Left kidney (tissue), 8 donors: ENCODE measurements at places on chromosomes 5 and 9. TPM values are rescaled to one million over a fixed set of nuclear protein-coding genes. Genes with fewer than 3 reads are reported as not detected.

The OSMR gene
- polyA plus RNA-seq, result 10.7 TPM

DNA sequence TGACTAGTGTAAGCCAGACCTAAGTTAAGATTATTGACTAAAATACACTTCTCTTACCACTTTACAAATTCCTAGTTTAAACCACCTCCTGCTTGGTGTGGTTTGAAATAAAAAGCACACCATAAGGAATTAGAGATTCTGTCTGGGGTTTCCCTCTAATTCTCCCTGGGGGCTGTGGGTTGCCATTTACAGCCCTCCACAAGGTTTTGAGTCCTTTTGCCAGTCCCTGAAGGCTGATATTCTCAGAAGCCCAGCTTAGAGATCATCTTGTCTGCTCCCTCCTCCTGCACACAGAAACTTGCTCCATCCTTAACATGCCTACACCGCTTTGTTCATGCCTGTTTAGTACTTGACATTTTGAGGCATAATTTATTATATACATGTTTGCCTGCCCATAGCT, 7.2 kb upstream of the LMNB1 start:
- no peak for DNase-seq

DNA sequence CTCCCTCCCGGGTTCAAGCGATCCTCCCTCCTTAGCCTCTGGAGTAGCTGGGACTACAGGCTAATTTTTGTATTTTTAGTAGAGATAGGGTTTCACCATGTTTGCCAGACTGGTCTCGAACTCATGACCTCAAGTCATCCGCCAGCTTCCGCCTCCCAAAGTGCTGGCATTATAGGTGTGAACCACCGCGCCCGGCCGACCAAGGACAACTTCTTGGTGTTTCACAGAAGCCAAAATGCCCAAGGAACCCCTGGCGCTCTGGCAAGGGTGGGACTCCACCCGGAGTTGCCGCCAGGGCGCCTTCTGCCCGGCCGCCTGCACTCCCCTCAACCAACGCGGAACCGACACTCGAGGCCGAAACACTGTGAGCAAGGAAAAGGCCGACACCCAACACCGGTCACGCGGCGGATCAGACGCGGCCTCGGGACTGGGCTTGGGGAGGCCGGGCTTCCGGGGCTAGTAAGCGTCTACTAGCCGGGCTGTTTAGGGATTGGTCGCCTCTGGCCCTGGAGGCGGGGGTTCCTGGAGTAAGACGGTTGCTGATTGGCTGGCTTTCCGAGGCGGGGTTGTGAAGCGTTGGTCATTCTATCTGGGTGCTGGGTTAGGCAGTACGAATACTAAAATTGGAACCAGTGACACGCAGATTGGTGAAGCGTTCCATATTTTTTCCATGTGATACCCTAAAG, 7.7 kb upstream of the CFAP157 start:
- DNase-seq, result peak; percentile 95

DNA sequence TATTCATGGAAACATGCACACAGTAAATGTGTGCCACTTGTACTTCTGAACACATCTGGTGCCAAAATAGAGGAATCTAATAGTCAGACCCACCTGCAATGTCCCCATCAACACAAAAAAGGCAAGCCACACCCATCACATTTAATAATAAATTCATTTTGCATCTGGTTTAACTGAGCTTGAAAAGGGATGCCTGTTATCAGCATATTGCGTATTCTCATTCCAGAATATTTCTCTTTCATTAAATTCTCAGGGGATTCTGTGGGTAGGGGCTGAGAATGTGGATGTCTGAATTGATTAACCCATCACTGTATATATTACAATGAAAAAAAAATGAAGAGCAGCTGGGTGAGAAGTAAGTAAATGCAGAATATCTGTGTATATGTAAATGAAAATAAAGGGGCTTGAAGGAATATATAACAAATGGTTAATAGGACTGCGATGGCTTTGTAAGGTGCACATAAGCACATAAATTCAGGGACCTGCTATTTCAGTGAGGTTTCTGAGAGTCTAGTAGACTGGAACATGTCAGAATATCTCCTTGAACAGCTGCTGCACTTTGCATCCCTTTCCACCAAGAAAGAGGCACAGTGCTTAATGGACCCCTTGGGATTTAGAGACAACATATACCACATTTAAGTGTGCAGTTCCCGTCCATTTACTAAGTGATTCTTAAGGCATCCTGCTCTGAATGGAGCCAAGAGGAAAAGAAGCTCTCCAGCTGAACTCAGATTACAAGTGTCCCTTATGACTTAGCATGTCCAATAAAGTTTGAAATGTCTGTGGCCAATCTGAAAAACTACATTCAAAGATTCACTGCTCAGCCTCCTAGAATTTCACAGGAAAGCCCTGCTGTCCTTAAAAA, 104.1 kb upstream of the NIPBL start:
- no peak for DNase-seq

GRCh38 chr9:117480253-117480652, 65.4 kb upstream of the ASTN2 start:
- DNase-seq, result no peak

GRCh38 chr9:74414325-74414724, 82.8 kb upstream of the RORB start:
- DNase-seq, result no peak

GRCh38 chr5:60149081-60149480, 255.6 kb upstream of the PDE4D start:
- no peak for DNase-seq

The PDZD2 gene
- 22.1 TPM for polyA plus RNA-seq

GRCh38 chr5:158937381-158937952, 162.2 kb downstream of the EBF1 start:
- no peak for DNase-seq

GRCh38 chr5:154395407-154396106, 50.2 kb upstream of the SAP30L start:
- no peak for DNase-seq

DNA sequence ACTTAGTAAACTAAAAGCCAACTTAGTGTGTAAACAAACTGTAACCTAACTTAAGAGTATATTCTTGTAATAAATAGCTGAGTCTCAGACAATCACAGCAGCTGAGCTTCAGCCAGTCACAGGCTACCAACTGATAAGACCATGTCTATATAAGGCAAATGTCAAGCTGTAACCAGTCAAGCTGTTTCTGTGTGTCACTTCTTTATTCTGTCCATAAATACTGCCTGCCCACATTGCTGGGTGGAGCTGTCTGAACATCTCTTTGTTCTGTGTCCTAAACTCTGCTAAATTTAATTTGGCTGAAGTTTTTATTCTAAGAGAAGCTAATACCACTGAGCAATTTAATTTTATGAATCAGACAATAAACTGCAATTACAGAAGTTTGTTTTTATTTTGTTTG, 412.1 kb upstream of the CDH10 start:
- DNase-seq, result peak; percentile 40

The LURAP1L gene
- polyA plus RNA-seq, result 18.8 TPM

DNA sequence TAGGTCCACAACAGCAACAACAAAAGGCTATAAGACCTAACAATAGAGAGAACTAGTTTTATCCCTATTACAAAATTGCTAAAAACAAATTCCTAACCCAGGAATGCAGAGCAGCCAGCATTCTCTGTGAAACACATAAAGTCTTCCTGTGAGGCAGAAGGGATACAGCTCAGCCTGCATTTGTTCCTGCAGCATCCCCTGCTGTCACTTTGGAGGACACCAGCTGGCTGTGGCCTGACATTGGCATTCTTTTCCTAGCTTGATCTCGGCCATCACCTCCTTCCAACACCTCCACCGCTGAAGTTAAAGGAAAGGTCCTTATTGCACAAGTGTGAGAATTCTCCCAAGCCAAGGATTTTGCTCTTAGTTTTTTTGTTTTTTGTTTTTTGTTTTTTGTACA, 186.1 kb downstream of the SNCAIP start:
- no peak for DNase-seq

DNA sequence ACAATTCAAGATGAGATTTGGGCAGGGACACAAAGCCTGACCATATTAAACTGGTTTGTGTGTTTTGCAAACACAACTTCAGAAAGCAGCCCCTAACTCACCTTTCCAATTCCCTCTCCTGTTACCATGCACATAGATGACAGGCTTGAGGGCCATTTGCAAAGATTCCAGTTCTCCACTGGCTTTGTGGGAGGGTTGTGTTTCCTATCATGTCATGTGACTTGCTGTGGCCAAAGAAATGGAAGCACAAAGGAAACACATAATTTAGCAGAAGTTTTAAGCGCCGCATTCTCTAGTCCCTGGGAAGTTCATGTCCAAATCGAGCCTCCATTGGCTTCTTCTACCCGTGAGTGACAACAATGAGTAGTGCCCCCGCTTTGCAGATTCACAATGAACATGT, 57.9 kb upstream of the CDH6 start:
- DNase-seq, result no peak

DNA sequence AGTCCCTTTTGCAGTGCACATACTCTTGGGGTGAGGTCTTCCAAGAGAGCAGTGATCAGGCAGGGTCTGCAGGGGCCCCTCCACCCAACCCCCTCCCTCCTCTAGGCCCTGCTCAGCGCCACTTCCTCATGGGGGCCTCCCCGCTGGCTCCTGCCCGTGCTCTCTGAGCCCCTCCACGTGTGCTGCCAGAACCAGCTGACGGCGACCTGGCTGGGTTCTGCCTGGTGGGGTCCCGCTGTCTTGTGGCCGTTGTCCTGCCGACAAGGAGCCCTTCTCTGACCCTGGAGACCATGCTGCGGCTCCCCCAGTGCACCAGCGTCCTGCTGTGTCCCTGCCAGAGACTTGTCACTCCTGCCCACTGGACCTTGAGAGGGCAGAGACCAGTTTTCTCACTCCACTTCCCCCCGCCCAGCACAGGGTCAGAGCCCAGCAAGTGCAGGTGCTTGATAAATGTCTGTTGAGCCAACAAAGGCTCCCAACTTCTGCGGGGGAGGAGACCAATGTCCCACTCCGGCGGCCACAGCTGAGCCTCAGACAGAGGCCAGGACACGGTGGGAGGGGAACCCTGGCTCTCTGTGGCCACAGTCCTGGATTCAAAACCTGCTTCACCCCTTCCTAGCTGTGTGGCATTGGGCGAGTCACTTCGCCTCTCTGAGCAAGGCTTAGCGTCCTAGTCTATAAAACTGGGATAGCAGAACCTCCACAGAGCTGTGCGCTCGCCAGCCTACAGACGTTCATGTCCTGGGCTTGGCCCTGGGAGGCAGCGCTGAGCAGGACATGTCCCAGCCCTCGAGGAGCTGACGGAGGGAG, 24.8 kb downstream of the SARDH start:
- no peak for DNase-seq

- DNase-seq, result no peak
These were observed 13.7 kb upstream of the ARAP3 start for GRCh38 chr5:141695627-141696215.

DNA sequence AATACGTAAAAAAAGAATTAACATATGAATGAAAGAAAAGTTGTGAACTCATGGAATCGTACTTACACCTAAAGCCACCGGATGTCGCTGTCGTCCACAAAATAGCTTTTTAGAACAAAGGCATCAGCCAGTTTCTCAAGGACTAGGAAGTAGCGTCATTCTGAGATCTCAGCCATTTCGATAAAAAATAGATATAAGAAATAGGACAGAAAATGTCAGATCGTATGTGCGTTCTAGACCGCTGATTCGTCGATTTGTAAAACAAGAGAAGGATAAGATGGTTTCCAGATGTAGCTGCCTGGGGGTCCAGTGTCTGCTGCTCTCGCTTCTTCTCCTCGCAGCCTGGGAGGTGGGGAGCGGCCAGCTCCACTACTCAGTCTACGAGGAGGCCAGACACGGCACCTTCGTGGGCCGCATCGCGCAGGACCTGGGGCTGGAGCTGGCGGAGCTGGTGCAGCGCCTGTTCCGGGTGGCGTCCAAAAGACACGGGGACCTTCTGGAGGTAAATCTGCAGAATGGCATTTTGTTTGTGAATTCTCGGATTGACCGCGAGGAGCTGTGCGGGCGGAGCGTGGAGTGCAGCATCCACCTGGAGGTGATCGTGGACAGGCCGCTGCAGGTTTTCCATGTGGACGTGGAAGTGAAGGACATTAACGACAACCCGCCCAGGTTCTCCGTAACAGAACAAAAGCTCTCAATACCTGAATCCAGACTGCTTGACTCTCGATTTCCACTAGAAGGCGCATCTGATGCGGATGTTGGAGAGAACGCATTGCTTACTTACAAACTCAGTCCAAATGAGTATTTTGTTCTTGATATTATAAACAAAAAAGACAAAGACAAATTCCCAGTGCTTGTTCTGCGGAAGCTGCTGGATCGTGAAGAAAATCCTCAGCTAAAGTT, at the start of gene PCDHA10:
TSS of gene PCDHA10 (plus strand) at position 126 of the 903 bp plus-strand sequence. CDS start at position 278, 152 bp downstream.
- no peak for DNase-seq

The STK32A gene
- 23.9 TPM for polyA plus RNA-seq

- DNase-seq, result peak; percentile 22
These were observed 56.9 kb upstream of the RASA1 start for GRCh38 chr5:87210743-87211142.

The ZDHHC12 gene
- 12.5 TPM for polyA plus RNA-seq

The NXNL2 gene
- polyA plus RNA-seq, result 2.8 TPM

- DNase-seq, result no peak
These were observed 186.5 kb downstream of the CHSY3 start for GRCh38 chr5:130090569-130091270.

DNA sequence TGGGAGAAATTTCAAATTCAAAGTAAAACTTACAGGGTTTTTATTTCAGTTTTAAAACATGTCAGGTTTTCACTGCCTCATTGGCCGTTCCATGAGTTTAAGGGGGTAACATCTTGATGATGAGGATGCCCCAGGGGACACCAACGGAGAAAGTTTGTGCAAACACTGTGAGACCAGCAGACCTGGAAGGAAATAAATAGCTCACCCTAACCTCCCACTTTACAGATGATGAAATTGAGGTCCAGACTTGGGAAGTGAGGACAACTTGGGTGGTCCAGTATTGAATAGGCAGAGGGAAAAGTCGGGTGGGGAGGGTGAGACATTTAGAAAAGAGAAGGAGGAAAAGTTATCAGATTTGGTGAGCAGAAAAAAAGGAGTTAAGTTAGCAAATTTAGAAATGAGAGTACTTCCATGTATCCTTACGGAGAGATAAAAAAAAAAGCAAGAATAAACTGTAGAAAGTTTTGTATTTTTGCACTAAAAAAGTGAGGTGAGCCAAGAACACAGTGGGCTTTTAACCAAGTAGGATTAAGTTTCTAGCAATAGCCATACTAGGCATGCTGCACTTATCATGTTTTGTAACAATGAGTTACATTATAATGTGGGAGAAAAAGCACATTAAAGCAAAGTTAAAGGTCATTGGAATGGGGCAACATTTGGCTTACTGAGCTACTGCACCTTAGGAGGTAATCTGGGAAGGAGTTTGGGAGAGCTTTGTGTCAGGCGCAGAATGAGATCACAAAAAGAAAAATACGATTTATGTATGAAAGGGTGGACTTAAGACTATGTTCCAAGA, 125.1 kb downstream of the GAS1 start:
- DNase-seq, result no peak

- no peak for DNase-seq
These were observed 160.1 kb upstream of the ZNF608 start for GRCh38 chr5:124906339-124907097.

DNA sequence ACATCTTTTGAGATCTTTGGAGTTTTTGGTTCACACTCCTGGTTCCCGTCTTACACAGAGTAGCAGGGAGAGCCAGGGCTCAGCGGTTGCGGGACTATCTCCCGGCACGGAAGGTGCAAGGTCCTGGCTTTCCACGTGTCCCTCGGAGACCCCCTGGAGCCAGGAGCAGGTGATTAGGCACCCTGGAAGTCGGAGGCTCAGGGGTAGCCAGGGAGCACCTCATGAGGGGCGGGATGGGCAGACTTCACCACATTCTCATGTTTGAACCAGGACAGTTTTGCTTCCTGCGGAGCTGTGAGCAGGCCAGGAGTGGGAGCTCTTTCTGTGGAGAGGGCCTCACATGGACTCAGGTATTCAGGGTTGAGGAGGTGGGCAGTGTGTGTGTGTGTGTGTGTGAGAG, 273.7 kb upstream of the IRX1 start:
- DNase-seq, result no peak

The SLC6A3 gene
- 0.60 TPM for polyA plus RNA-seq

The ITGA2 gene
- 32.4 TPM for polyA plus RNA-seq

The PCDHB3 gene
- 2.3 TPM for polyA plus RNA-seq
